Suppressor macrophage (primary cell): ENCODE measurements at places on chromosomes 1 and 21.

DNA sequence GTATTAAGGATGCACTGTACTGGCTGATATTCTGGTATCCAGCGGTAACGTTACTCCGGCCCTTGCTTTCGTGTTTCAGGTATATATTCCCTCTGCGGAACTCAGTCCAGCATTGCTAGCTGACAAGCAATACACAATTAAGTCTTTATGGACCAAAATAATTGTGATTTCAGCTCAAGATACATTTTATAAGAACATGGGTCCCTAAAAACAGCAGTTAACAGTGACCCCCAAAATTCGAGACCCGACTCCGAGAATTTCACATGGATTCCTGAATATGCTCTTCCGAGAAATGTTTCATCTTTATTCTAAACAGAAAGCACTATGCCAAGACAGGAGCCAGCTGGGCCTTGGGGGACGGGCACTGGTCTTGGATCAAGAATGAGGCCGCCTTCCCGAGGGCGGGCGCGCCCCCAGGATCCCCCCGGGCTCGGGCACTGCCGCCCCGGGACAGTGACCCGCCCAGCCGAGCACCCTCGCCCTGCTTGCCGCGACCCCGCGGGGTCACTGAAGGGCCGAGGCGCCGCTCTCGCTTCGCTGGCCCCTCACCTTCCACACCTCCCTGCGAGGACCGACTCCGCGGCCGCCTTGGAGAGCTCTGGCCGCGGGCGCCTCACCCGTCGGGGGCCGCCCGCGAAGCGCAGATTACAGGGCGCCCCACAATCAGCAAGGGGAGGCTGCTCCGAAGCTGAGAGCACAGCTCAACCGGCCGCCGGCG lies 610 bp downstream of the SCYL3 start:
- peak; percentile 5 for DNase-seq

DNA sequence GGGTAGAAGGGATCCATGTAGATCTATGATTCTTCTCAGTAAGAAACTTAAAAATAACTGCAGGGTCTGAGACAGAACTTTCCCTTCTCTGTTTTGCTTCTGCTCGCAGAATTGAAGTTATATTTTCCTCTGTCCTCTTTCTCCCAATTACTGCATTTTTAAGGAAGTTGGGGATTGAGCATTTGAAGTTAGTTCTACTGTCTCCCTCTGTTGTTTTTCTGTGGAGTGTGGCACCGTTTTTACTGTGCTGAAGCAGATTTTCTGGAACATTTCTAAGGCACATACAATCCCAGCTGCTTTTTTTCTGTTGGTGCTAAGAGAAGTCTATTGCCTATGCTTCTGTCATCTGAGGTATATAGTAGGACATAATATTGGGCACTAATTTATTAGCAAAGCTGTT lies 43.3 kb downstream of the RASAL2 start:
- DNase-seq, result peak; percentile 74

GRCh38 chr1:36802018-36802417 lies 232.3 kb downstream of the GRIK3 start:
- no peak for DNase-seq

DNA sequence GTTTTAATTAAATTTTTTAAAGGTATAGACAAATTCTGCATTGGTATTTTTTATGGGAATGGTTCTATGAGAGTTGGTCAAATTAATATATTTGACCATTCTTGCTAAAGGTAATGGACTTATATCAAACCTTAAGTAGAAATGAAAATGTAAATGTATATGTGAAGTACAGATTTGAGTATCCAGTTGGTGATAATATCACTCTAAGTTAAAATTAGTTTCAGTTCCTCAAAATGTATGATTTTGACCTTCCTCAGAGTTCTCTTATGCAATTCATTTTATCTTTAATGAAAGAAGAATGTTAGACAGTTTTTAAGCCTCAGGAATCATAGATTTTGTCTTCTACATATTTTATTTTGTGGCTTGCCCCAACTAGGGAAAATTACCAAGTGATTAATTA lies 1291.5 kb upstream of the B3GALT2 start:
- DNase-seq, result no peak

DNA sequence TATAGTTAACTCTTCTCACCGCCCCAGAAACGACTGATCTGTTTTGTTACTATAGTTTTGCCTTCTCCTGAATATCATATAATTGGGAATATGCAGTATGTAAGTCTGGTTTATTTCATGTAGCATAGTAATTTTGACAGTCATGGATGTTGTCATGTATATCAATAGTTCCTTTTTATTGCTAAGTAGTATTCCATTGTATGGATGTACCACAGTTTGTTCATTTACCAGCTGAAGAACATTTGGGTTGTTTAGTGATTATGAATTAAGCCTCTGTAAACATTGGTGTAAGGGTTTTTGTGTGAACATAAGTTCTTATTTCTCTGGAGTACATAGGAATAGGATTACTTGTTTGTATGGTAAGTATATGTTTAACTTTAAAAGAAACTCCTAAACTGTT lies 55.5 kb downstream of the ACTL8 start:
- DNase-seq, result no peak

- no peak for DNase-seq
Measured at GRCh38 chr1:241086686-241087085, 270.3 kb downstream of the RGS7 start.

GRCh38 chr1:78301141-78301540 lies 189.6 kb upstream of the PTGFR start:
- DNase-seq, result no peak

DNA sequence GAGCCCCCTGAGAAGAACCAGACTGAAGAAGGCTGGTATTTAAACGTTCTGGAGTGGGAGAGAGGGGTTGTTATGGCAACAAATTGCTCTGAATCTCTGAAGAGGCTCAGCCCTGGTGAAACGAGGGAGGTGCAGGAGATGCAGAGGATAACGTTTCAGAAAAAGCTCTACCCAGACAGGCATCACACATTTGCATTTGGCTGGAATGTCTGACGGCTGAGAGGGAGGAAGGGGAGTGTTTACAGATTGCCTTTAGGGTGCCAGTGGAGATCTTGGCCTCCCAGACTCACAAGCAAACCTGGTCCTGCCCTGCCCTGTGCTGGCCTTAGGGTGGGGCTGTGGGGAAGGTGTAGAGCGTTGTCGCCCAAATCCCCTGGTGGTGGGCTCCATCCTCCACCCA lies 169.0 kb upstream of the AJAP1 start:
- DNase-seq, result no peak

DNA sequence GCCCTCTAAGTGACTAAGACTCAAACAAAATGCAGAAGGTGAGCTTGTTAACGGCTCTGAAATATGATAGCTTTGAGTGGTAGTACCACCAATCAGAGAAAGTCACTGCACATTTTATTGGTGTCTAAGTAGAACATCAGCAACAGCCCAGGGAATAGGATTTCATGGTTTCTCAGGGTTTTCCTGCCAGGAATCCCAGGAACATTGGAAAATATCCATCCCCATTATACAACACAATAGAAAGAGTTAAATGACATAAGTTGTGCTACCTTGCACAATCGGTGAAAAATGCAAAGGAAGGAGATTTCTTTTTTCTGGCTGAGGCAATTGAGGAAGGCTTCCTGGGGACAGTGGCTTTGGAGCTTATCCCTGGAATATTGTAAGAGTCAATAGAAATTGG lies 283.1 kb downstream of the HLX start:
- no peak for DNase-seq

DNA sequence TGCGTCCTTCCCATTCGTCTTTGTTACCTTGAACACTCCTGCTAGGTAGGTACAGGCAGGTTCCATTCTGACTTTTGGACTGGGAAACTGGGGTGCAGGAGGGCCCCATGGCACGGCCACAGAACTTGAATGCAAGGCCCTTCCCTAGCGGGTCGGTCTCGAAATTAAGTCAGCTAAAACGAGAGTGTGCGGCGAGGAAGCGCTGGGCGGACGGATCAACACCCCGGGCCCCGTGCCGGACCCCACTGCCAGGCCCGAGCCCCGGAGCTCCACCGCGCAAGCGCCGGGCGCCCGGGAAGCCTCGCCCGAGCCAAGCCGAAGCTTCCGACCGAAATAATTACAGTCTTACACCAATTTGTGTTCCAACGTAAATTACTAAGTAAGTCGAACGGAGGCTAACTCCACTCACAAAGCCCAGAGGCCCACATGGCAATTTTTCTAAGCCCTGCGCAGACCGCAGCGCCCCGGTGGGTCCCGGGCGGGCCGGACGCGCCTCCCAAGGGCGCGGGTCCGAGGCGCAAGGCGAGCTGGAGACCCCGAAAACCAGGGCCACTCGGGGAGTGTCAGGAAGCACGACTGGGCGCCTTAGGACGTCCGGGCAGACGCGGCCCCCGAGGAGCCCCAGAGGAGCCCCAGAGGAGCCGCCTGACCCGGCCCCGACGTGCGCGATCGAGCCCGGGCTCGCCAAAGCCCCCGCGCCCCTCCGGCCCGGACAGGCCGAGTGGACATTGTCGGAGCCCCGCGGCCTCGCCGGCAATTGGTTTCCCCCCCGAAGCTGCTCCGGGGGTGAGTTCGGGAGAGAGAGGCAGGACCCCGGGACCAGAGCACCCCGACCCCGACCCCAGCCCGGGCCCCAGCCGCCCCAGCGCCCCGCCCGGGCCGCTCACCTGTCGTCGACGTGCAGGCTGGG lies 624 bp downstream of the RIPK4 start:
- no peak for DNase-seq

DNA sequence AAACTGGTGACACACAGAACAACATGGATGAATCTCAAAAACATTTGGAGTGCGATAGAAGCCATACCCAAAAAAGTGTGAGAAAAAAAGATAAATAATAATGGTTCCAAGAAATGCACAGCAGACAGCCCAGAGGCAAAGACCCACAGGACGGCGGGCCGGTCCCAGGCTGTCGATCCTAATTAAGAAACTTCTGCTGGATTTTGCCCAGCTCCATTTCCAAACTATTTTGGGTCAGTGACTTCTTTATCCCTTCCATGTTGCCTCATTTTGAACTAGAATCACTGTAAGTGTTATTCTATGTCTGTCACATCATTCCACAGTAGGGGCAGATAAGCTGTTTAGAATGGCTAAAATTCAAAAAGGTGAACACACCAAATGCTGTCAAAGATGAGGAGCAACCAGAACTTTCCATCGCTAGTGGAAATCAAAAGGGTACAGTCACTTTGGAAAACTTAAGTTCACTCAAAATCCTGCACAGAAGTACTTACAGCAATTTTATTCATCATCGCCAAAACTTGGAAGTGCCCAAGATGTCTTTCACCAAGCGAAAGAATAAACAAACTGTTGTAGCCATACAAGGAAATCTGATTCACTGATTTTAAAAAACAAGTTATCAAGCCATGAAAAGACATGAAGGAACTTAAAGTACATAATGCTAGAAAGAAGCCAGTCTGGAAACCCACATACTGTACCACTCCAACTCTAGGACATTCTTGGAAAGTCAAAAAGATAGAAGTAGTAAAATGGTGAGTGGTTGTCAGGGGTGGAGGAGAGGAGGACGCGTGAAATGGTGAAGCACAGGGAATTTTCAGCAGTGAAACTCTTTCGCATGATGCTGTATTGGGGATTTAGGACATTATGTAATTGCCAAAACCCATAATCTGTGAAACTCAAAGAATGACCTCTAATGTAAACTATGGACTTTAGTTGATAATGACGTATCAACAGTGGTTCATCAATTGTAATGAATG lies 7.5 kb downstream of the NBPF1 start:
- peak; percentile 0 for DNase-seq

- no peak for DNase-seq
Measured at GRCh38 chr1:176567190-176567794, 104.3 kb downstream of the PAPPA2 start.

- peak; percentile 84 for DNase-seq
Measured at GRCh38 chr1:42913426-42914091, 45.1 kb downstream of the SLC2A1 start.

- DNase-seq, result no peak
Measured at GRCh38 chr1:101120868-101121267, 95.3 kb upstream of the DPH5 start.

DNA sequence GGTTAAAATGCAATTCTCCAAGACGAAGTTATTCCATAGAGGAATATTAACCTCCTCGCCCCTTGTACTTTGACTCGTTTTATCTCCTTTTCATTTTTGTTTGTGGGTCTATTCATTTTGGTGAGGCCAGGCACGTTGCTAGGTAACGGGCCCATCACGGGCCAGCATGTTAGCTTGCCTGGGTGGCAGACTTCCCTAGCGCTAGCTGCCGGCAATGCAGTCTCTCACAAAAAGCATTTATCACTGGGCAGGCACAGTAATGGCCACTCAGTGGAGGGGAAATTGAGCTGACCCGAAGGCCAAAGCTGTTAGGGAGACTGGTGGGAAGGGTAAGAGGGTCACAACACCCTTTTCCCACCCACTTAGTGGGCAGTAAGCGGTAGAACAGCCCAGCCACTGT lies 234.4 kb upstream of the FOXD3 start:
- no peak for DNase-seq

GRCh38 chr1:152626744-152627143 lies 3.8 kb upstream of the LCE3A start:
- DNase-seq, result no peak

GRCh38 chr1:36658838-36659237 lies 176.1 kb upstream of the CSF3R start:
- DNase-seq, result no peak

- no peak for DNase-seq
Measured at GRCh38 chr1:98733782-98734112, 72.2 kb downstream of the SNX7 start.

GRCh38 chr21:17352996-17353655 lies 159.7 kb upstream of the CXADR start:
- no peak for DNase-seq

GRCh38 chr1:81430955-81431623 lies 369.6 kb upstream of the ADGRL2 start:
- no peak for DNase-seq

DNA sequence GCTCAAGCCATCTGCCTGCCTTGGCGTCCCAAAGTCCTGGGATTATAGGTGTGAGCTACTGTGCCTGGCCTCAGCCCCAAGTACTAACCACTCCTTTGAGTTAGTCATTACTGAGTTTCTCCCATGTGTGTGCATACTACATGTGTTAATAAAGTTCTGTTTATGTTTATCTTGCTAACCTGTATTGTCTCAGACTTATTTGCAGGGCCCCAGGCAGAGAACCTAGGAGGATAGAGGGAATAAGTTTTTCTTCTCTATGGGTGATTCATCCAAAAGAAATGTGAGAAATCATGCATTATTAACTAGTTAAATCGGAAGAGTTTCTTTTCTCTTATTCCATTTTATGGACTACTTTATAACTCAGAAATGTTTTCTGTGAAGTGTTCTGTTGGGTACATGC lies 203.9 kb upstream of the CACYBP start:
- DNase-seq, result no peak

- no peak for DNase-seq
Measured at GRCh38 chr1:82755671-82756070, 954.9 kb downstream of the ADGRL2 start.

DNA sequence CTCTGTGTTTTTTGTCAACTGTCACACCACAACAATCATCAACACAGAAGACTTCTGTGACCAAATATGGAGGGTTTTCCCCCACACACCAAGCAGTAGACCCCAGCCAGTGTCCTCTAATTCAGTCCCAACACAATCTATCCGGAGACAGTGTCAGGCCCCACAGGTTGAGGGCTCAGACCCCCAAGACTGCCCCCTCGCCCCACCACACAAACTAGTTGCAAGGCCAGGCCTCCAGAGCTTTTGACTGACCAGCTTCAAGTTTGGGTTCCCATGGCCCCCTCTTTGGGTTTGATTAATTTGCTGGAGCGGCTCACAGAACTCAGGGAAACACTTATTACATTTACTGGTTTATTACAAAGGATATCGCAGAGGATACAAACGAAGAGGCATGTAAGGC lies 37.2 kb downstream of the NEK2 start:
- DNase-seq, result no peak
